Activated CD4-positive, alpha-beta T cell treated with anti-CD3 and anti-CD28 coated beads for 48 hours (primary cell): ENCODE measurements at places on chromosomes 12 and 14.
A peak's percentile ranks its signal among the peaks of the same experiment; 100 is the strongest.

DNA sequence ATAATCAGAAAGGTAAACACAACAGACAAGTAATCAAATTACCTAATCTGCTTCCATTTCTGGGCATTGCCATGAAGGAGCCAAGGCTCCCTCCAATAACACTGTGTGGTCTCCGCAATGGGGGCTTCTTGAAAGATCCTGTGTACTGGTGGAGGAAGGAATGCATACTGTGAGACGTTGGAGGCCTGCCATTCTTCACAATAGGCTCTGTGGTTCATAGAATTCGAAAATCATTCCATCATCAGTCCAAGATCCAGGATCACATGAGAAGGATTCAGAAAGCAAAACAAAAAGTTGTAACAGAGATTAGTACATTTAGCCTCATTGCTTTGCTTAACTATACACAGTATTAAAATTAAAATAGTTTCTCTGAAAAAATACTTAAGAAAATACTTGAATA, 76.3 kb downstream of the CDK17 start:
- DNase-seq: no peak

GRCh38 chr14:68346556-68347343, 446.1 kb downstream of the ZFP36L1 start:
- no peak for DNase-seq

GRCh38 chr12:13125996-13126395, 22.5 kb upstream of the GSG1 start:
- no peak for DNase-seq

DNA sequence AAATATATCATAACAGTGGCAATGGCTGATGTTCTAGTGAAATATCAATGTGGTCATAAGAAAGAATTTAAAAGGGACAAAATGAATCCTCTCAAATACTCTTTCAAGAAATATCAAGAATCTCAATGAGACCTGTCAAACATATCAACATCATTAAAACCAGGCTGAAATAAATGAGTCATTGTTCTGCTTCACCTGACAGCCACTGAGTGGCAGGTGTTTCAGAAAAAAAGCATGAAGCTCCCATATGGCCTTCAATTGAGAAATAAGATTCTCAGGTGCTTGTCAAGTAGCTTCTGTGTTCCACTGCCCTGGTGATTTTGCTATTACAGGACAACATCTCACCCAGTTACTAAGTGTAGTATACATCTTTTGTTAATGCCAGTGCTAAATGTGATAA, 21.5 kb downstream of the ANAPC5 start:
- no peak for DNase-seq

DNA sequence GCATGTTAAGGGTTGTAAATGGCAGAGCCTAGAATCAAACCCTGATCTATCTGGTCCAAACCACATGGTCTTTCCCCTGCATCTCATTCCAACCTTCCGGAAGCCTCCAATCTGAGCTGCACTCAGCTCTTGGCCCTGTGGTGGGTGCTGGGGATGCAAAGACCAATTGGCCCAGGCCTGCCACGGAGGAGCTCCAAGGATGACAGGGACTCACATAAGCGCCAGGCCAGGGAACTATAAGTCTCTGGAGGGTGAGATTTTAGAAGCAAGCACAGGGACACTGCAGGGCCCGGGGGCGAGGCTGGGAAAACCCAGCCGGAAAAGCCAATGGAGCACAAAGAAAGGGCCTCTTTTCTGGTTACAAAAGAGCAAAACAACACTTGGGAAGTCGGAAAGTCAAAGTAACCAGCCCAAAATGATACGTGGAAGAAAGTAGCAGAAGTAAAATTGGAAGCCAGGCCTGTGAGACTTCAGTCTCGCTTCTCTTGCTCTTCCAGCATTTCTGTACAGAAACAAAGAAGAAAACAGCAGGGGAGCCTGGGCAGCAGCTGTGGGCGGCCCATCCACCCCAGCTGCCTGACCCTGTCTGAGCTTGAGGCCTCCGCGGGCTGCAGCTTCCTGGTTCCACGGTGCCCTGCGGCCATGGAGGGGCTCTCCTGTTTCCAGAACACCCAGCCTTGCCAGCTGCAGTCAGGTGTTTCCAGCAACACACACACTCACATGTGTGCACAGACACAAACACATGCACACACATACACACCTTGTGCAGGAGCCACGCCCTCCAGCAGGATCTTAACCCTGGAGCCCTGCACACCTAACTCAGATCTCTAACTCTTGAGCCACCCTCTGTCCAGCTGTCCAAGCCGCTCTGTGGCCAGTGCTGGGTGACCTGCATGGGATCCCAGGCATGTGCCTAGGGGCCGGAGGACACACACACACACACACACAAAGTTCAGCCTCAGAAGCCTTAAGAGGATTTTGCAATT, 178.2 kb downstream of the BCL11B start:
- no peak for DNase-seq

DNA sequence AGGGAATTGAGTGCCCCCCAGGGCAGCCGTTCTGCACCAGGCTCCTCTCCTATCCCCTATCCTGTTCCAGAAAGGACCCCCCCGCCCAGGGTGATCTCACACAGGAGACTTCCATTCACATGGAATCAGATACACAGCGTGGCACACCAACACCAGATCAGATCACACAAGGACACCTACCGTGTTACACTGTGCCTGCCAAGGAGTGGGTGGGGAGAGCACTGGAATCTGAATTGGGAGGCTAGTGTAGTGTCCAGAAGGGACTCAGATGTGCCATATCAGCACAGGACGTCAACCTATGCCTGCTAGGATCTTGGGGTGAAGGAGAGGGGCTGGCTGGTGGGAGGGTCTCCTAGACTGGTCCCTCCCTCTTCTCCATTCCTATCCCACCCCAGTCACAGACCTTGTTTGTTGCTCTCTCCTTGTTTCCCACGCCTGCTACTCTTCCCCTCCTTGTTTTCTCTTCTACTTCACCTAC, 2.3 kb downstream of the PTMS start:
- DNase-seq: no peak

GRCh38 chr14:77580964-77581505, 35.4 kb downstream of the SPTLC2 start:
- no peak for DNase-seq

GRCh38 chr12:120453977-120454376, 7.7 kb downstream of the GATC start:
- DNase-seq: peak; percentile 29

GRCh38 chr12:30753233-30753632, 1.5 kb downstream of the CAPRIN2 start:
- DNase-seq: peak; percentile 41

- DNase-seq: no peak
Measured at GRCh38 chr14:26959972-26960660, 362.3 kb upstream of the NOVA1 start.

GRCh38 chr14:55416866-55417265, 5.2 kb upstream of the ATG14 start:
- DNase-seq: peak; percentile 55
